ENCODE measurements at places on chromosomes 3 and 15.
A peak's percentile ranks its signal among the peaks of the same experiment; 100 is the strongest.

DNA sequence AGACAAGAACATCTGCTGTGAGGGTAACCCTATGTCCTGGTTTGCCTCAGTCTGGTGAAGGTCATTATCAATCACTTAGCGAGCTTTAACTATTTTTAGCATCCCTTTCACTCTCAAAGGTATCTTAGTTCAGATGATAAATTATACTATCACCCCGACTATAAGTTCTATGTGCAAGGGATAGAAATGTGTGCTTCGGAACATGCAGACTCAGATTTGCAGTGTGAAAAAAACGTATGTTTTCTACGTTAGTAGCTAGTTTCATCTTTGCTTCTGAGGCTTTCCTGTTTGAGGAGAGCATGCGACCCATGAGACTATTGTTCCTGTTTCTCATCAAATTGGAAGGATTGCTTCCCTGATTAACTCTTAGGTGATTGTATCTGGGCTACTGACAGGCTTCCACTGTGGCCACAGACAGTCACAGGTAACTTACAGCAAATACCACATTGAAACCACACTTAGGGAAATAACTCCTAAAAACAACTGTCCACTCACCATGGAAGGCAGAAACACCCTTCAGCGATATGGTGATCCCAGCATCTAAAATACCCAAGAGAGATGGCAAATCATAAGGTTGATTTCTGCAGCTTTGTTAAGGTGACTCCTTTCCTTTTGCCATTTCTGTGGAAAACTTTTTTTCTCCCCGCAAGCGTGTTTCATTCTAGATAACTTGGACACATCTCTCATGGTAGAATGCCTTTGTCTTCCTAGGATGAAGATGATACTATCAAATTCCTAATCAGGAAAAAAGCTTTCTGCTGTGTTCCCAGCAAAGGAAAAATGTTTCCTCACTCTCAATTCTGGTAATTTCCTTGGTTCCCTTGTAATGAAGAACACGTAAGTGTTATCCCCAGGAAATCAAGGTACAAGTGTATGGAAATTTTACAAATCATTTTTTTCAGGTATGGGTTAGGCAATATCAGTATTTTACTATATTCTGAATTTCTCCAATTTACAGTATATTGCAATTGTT lies 5.2 kb downstream of the GCSAM start:
- DNase-seq: no peak
- no peaks in the 10 kb centered on the region for H3K27me3 ChIP-seq
- H3K4me3 ChIP-seq: no peak overlapping the region
- H3K27ac ChIP-seq: no peak overlapping the region

- H3K4me3 ChIP-seq: no peak overlapping the region
- no peak for DNase-seq
- H3K36me3 ChIP-seq: no peaks in the 10 kb centered on the region
- no peak overlapping the region for H3K27ac ChIP-seq
Measured at GRCh38 chr3:126480861-126481260, 5.2 kb upstream of the ZXDC start.

- no peaks in the 10 kb centered on the region for H3K36me3 ChIP-seq
- no peaks in the 10 kb centered on the region for H3K4me1 ChIP-seq
- H3K4me3 ChIP-seq: no peak overlapping the region
- peak; percentile 74 for DNase-seq
- no peaks in the 10 kb centered on the region for H3K27me3 ChIP-seq
Measured at GRCh38 chr15:26889298-26889898, 22.5 kb downstream of the GABRA5 start.

- no peak overlapping the region for H3K27ac ChIP-seq
- H3K4me1 ChIP-seq: no peaks in the 10 kb centered on the region
- no peaks in the 10 kb centered on the region for H3K27me3 ChIP-seq
- no peak overlapping the region for H3K4me3 ChIP-seq
- peaks cover 35% of the 10 kb centered on the region for H3K36me3 ChIP-seq
- no peak for DNase-seq
Measured at GRCh38 chr3:113008117-113008516, 17.3 kb downstream of the GTPBP8 start.

DNA sequence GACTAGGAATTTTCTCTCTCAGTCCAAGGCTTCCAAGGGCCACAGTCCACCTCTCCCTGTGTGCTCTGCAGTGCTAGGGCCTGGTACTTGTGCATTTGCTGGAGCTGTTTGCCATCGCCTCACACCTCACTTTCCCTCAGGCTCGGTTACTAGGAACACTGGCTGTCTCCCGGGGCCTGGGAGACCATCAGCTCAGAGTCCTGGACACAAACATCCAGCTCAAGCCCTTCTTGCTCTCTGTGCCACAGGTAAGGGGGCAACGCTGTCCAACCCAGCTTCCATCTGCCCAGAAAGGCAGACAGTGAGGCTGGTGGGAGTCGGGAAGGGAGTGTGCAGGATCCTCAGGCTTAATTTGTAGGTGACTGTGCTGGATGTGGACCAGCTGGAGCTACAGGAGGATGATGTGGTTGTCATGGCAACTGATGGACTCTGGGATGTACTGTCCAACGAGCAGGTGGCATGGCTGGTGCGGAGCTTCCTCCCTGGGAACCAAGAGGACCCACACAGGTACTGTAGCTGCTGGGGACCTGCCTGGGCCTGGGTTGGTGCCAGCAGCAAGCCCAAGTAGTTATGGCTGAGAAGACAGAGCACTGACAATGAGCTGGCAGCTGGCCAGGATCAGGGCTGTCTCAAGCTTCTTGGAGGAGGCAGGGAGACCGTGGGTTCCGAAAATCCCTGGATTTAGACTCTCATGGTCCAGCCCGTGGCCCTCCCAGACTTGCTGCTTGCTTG lies 3.4 kb downstream of the PPM1M start:
- peak; percentile 41 for DNase-seq
- H3K27ac ChIP-seq: no peak overlapping the region
- H3K4me1 ChIP-seq: peaks cover 26% of the 10 kb centered on the region
- no peaks in the 10 kb centered on the region for H3K27me3 ChIP-seq
- H3K36me3 ChIP-seq: peaks cover 59% of the 10 kb centered on the region

Data from stomach (tissue), 19 donors.